ENCODE measurements at places on chromosomes 1 and 21. TPM values are rescaled to one million over a fixed set of nuclear protein-coding genes. Genes with fewer than 3 reads are reported as not detected.

DNA sequence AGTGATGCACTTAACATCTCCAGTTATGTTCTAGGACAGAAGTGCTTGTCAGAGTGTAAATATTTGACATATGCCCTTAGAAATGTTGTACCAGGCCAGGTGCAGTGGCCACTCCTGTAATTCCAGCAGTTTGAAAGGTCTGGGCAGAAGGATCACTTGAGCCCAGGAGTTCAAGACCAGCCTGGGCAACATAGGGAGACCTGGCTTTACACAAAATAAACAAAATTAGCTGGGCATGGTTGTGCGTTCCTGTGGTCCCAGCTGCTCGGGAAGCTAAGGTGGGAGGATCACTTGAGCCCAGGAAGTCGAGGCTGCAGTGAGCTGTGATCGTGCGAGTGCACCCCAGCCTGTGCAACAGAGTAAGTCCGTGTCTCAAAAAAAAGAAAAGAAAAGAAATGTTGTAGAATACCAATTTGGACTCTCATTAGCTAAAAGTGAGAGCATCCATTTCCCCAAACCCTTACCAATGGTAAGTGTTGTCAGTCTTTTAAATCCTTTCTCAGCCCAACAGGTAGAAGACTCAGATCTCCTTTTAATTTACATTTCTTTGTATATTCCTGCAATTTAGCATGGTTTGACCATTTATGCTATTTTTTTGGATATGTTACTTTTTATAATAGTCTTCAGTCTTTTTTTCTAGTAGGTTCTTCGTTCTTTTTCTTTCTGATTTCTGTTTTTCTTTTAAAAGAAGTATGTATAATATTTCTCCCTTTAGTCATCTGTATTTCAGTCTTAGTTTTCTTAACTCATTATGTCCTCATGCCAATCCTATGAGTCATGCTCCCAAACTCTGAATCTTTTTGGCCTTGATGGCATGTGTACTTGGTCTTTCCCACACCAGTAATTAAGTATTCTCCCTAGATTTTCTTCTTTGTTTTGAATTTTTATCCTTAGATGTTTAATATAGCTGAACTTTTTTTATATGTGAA is 74.4 kb downstream of the CAMTA1 start:
- DNase-seq, result peak; percentile 94

GRCh38 chr1:76198452-76198851 is 123.9 kb downstream of the ST6GALNAC3 start:
- DNase-seq, result no peak

DNA sequence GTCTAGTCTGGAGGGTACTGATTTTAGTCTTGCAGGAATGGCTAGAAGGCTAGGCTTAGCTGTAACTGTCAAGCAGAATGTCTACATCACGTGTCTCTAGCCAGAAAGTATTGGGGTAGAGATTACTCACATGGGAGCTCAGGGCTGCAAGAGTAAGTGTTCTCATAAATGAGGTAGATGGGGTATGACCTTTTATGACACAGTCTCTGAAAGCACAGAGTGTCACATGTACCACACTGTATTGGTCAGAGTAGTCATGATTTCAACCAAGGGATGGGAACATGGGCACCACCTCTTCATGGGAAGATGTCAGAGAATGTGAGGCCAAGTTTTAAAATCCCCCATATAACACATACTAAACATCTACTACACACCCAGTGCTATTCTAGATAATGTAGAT is 2.9 kb downstream of the FYB2 start:
- no peak for DNase-seq

DNA sequence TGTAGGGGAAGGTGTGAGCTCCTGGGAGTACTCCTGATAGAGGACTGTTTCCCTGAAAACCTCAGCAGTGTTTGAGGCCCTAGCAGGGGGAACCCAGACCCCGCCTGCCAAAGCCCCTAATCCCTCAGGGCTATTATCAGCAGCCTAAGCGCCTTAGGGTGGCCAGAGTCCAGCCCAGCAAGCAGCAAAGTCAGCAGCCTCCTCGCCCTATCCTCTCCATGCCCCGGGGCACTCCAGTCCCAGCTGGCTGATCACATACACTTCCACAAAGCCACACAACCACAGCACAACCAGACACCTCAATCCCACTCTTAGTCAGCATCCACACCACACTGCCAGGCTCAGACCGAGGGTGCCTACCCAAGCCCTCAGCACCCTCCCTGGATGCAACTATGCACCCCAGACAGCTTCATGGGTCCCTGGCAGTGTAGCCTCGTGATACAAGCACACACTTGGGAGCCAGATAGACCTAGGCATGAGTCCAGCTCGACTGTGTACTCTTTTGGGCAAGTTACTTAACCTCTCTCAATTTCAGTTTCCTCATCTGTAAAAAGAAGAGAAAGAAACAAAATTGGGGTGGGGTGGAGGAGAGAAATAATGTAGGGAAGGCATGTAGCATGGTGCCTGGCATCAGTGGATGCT is 7.1 kb downstream of the IGSF9 start:
- peak; percentile 73 for DNase-seq

Gene OR10K1
- not detected for total RNA-seq

Gene MR1
- 8.6 TPM for total RNA-seq

Gene NUF2
- total RNA-seq, result 102 TPM

GRCh38 chr1:219987325-219987724 is 59.0 kb upstream of the SLC30A10 start:
- DNase-seq, result no peak

DNA sequence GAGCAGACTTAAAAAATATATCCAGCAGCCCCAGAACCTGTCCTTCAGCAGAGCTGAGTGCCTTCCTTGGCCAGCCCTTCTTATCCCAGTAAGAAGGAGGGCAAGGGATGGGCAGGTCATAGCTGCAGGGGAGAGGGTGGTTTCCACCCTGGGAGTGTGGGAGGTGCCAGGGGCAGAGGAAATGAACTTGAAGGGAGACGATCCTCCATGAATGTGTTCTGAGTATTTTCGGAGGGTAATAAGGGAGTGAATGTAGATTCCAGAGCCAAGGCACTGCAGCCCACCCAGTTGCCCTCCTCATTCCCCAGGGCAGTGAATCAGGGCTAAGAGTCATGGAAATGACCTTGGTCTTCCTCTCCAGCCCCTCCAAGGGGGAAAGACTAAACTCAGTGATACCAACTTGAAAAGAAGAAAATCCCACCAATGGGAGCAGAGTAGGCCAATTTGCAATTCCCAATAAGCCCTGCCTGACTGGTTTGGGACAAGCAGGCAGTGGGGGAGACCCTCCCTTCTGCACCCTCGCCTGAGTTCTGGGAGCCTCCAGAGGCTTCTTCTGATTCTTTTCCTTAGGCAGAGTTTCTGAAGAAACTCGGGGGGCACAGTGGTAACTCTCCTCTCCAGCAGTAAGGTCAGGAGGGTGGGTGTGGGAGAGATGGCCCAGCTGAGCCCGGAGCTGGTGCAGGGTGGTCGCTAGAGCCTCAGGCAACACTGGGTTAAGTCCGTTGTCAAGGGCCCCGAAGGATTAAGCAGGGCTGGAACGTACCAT is 4.2 kb downstream of the MYOG start:
- DNase-seq, result no peak

DNA sequence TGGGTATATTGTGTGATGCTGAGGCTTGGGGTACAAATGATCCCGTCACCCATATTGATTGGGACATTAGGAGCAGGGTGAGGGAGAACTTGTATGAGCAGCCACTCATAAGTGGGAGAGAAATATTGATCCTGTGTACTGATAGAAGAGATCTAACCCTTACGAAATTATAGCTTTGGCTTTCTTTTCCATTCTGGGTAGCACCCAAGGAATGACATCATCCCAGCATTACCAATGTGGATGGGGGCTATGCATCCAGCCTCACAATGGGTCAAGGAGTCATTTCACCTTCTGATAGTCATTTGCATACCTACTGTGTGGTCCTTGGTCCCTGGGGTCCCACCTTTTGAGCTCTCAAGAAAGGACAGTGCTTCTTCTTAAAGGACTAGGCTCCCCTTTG is 1.9 kb upstream of the NAV1 start:
- DNase-seq, result no peak

Gene CHODL
- not detected for total RNA-seq

GRCh38 chr1:67683766-67684525 is 1.1 kb upstream of the GADD45A start:
- peak; percentile 35 for DNase-seq

GRCh38 chr1:15625056-15625917 is 8.0 kb downstream of the DDI2 start:
- DNase-seq, result no peak

- no peak for DNase-seq
Measured at GRCh38 chr21:25513810-25514209, 93.5 kb downstream of the MRPL39 start.

DNA sequence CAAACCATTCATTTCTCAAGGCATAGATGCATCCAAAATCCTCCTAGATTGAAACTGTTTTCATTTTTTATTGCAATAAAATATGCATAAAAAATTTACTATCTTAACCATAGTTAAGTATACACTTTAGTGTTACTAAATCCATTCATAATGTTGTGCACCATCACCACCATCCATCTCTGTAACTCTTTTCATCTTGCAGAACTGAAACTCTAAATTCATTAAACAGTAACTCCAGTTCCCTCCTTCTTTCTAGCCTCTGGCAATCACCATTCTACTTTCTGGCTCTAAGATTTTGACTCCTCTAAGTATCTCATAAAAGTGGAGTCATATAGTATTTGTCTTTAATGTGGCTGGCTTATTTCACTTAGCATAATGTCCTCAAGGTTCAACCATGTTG is 236.8 kb downstream of the SMYD3 start:
- no peak for DNase-seq

Gene ETV3L
- not detected for total RNA-seq

Gene CYP4A22
- total RNA-seq, result not detected

- DNase-seq, result no peak
Measured at GRCh38 chr1:47637111-47637685, 199.4 kb downstream of the FOXD2 start.

- no peak for DNase-seq
Measured at GRCh38 chr1:30571380-30571779, 152.0 kb downstream of the MATN1 start.

Data from RPMI7951 (cell line).